ENCODE measurements at places on chromosomes 5 and 9.

GRCh38 chr5:58348996-58349728 lies 110.7 kb downstream of the PLK2 start:
- no peak overlapping the region for H3K4me3 ChIP-seq
- H3K27me3 ChIP-seq: no peaks in the 10 kb centered on the region
- H3K27ac ChIP-seq: no peak overlapping the region
- DNase-seq: no peak

GRCh38 chr9:96100385-96101300 lies 201.3 kb downstream of the HSD17B3 start:
- no peak for DNase-seq
- H3K4me3 ChIP-seq: no peak overlapping the region
- H3K36me3 ChIP-seq: no peaks in the 10 kb centered on the region

GRCh38 chr5:140273401-140273877 lies 29.5 kb downstream of the PFDN1 start:
- no peak overlapping the region for H3K27ac ChIP-seq
- no peak overlapping the region for H3K4me3 ChIP-seq
- no peak for DNase-seq
- no peaks in the 10 kb centered on the region for H3K36me3 ChIP-seq
- no peaks in the 10 kb centered on the region for H3K27me3 ChIP-seq

DNA sequence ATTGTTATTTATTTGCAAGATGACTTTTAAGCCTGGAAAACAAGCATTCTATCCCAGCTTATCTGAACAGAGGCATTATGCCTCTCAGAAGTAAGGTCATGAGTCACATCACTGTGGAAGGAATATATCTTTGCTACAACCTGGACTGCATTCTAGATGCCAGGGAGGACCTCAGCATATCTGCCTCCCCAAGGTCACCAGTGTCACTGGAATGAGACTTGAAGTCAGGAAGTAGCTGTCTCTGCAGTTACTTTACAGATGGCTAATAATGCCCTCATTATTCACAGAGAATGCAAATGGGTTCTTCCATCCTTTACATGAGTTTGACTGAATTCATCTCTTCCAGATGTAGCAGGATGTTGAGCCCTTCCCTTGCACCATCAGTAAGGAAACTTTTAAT lies 4.4 kb upstream of the FAM13B start:
- H3K27me3 ChIP-seq: no peaks in the 10 kb centered on the region
- peak; percentile 77 for DNase-seq
- peaks cover 39% of the 10 kb centered on the region for H3K4me1 ChIP-seq
- H3K36me3 ChIP-seq: no peaks in the 10 kb centered on the region

DNA sequence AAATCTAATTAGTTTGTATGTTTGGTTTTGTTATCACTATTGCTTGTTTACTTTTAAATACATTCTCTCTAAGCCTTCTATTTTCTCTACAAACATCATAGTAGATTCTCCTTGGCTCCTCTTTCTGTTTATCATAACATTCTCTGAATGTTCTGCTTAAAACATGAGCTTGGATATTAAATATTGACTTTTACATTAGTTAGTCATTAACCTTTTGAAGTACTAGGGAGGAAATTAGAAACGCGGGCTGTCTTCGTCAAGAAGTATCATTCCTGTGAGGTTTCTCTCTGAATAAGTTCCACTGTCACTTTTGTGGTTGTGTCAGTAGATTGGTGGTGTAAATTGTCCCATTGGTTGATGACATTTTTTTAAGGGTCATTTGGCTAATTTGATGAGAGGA lies 821.5 kb downstream of the EFNA5 start:
- no peak for DNase-seq
- no peaks in the 10 kb centered on the region for H3K27me3 ChIP-seq
- H3K27ac ChIP-seq: no peak overlapping the region
- no peaks in the 10 kb centered on the region for H3K4me1 ChIP-seq
- no peaks in the 10 kb centered on the region for H3K36me3 ChIP-seq

- H3K36me3 ChIP-seq: no peaks in the 10 kb centered on the region
- H3K27ac ChIP-seq: no peak overlapping the region
- H3K27me3 ChIP-seq: no peaks in the 10 kb centered on the region
- no peak overlapping the region for H3K4me3 ChIP-seq
These were observed 1.3 kb downstream of the RANBP3L start for GRCh38 chr5:36300191-36300926.

GRCh38 chr5:155367841-155368240 lies 354.3 kb downstream of the KIF4B start:
- H3K36me3 ChIP-seq: no peaks in the 10 kb centered on the region
- no peaks in the 10 kb centered on the region for H3K4me1 ChIP-seq
- no peaks in the 10 kb centered on the region for H3K27me3 ChIP-seq
- no peak for DNase-seq

Data from Karpas-422 (cell line).